Right cardiac atrium (tissue), 5 donors: ENCODE measurements at places on chromosomes 16 and 17. TPM values are rescaled to one million over a fixed set of nuclear protein-coding genes. Genes with fewer than 3 reads are reported as not detected.

DNA sequence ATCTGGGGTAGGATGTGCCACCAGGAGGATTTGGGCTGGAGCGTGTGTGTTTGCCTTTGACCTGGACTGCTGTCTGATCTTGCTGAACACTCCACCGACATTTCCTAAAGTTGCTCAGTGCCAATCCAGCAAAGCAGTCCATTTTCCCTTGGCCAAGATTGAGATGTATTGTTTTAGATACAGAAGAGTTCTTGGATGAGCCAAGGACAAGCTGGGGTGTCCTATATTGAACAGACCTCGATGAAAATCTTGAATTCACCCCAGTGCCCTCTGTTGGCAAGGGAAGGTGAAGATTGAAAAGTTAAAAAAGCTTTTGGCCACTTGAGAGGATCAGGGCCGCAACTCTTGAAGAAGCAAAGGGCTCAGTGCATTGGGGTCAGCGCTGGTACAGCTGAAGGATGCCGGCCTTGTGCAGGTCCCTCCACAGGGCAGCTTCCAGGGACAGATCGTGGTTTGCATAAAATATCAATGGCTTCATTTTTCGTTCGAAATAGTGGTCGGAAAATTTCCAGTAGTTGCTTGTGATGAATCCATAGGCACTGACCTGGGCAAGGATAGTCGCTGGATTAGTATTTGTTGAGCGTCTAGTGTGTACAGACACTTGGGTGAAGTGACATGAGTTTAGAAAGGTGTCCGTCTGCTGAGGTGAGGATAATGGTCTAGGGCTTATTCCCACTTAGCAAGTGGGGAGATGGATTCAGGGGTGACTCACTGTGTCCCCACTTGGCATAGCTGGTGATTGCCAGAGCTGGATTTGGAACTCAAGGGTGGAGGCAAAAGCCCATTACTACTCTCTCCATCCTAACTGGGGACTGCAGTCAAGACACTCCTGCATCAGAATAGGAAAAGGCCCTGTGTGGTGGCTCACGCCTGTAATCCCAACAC, 19.7 kb downstream of the ST6GALNAC2 start:
- DNase-seq: no peak

DNA sequence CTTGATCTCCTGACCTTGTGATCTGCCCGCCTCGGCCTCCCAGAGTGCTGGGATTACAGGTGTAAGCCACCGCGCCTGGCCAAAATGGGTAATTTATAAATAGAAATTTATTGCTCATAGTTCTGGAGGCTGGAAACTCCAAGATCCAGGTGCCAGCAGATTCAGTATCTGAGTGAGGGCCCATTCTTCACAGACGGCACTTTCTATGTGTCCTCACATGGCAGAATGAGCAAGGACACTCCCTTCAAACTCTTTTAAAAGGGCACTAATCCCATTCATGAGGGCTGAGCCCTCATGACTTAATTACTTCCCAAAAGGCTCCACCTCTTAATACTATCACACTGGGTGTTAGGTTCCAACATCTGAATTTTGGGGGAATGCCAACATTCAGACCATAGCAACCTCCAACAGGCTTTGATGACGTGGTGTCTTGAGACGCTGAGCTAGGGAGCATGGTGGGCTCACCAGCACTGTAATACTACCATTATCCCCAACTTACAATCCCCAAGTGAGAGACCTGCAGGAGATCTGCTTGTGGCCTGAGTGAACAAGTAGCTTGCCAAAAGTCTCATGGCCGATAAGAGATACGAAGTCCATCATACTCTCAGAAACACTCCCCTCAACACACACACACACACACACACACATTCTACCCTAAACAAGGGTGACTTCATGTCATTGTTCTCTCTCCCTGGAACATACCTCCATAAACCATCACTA, 8.5 kb downstream of the CMTM4 start:
- DNase-seq: no peak

- peak; percentile 63 for DNase-seq
Observed at GRCh38 chr17:19876529-19877161, 8.9 kb upstream of the ULK2 start.

DNA sequence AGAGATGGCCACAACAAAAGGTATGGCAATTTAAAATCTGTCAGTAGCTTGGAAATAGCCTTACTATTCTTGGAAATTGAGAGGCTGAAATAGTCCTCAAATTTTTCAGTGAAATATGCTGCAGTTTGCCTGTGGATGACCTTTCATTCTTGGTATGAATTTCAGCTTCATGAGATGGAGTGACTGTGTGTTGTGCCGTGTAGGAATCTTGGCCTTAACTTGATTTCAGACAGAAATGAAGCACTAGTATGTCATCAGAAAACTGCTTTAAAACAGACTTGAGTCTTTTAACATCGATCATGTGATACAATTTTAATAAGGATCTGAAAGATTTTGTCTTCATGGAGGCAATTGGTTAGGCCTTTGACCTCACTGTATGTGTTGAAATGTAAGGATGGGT, 247.2 kb downstream of the CNTNAP4 start:
- no peak for DNase-seq

DNA sequence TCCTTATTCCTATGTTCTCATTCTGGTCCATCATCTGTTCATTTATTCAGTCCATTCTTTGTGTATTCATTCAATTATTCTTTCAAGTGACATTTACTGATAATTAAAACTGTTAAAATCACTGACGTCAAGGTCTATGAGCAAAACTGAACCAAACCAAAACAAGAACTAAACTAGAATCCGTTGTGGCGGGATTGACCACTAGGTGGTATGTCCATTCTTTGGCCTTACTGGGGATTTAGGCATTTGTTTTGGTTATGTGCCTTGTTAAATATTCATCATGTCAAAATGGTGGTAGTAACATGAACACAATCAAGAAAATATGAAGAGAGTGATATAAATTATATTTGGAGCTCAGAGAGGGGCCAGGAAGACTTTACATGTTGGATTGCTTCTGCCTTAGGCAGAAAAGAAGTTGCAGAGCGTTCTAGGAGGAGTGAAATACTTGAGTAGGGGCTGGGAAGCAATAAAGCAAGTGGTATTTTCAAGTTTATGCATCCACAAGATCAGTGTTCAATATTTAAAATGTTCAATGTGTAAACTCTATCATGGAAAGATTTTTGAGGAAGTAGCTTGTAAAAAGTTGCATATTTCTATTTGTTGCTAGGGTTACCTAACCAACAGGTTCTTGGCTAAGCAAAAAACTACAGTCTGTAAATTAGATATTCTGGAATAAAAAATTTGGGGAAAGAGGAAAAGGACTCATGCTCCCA, 129.0 kb downstream of the CDH13 start:
- no peak for DNase-seq

DNA sequence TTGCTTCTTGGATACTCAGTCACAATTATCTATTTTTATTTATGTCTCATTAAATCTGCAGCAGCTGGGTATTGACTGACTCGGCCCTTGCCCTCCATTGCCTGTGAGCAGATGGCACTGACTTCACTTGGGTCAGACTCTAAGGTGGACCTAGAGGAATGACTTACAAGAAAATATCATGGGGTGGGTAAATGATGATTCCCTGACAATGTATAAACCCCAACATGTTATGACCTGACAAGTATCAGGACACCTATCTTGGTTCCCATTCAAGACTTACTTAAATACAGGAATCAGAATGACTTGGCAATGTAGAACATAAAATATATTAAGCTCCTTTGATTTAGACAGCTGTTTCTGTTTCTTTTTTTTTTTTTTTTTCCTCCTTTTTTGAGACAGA, 953.5 kb downstream of the CDH11 start:
- no peak for DNase-seq

DNA sequence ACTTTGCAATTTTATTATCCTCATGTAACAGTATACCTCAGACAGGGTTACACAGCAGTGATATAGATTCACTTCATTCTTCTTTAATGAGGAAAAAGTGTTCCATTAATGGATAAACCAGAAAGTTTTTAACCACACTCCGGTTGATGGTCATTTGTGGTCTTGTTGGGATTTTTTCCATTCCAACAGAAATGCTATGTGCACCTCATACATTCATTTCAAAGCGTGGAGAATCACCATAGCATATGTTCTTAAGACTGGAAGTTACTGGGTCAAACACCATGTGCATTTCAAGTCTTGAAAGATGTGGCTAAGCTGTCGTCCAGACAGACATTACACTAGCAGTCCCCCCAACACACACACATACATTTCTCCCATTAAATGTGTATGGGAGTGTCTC, 245.8 kb upstream of the CDH5 start:
- no peak for DNase-seq

GRCh38 chr17:76934561-76935320, 66.5 kb downstream of the MGAT5B start:
- peak; percentile 2 for DNase-seq

DNA sequence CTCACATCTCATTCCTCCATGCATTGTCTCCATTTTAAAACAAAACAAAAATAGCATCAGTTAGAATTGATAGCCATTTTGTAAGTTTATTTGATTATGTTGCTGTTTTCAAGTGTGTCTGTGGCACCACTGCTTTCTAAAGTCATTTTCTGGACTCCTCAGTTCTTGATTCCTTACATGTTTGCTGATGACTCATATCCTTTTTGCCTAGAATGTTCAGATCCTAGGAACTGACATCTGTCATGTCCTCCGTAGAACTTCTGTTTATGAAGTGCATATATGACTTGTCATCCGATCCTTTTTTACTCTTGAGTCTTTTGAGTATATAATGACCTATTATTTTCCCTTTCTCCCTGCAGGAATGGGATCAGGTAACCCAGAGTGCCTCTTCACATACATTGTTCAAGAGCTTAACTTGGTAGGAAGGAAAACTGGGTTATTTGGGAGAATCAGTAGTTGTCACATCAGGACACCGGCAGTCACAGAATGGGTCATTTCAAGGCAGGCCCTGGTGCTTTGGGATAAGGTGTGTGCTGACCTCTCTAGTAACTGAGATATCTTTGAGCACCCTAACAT, 69.2 kb downstream of the MAP2K4 start:
- DNase-seq: no peak

DNA sequence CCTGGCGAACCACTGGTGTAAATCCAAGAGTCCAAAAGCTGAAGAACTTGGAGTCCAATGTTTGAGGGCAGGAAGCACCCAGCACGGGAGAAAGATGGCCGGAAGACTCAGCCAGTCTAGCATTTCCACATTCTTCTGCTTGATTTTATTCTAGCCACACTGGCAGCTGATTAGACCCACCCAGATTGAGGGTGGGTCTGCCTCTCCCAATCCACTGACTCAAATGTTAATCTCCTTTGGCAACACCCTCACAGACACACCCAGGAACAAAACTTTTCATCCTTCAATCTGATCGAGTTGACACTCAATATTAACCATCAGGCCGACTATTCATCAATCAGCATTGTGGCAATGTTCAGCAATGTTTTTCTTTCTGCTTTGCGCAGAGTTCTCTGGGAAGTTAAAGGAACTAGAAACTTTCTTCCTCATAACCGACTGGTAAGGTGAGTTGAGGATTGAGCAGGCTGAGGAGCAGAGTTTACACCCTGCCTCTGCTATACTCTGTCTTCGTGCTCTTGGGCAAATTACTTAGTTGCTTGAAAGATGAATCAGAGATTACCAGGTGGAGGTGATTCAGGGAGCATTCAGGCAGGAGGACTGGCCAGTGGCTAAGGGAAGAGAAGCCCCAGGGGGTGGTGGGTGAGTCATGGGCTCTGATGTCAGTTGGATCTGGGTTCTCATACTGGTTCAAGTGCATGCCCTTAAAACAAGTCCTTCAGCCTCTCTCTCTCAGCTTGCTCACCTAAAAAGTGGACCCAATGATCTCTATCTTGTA, 28.2 kb upstream of the BRD7 start:
- DNase-seq: no peak

DNA sequence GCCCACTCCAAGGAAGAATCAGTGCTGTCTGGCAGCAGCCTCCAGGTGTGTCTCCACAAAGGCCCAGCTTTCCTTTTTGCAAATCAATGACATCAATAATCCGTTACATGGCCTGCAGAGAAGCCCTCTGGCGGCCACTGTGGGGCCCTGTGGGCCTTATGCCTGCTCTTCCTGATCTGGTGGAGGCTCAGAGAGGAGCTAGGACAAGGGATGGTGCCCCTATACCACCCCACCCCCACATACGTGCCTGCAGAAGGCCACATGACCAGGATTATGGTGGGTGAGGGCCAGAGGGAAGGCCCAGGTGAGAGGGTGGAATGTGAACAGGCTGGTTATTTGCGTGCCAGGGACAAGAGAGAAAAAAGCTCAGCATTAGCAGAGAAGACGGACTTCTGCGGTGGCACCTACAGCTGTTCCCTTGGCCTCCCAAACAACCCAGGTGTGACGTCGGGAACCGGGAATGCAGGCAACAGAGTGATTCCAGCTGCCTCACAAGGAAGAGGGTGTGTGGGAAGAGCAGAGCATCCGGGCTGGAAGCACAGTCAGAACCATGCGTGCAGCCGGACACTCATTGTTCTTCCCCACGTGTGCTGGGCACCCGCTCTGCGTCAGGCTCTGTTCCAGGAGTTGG, 22.5 kb downstream of the EIF4A3 start:
- peak; percentile 37 for DNase-seq

GRCh38 chr16:66489385-66489784, 60.5 kb downstream of the TK2 start:
- DNase-seq: no peak

- no peak for DNase-seq
Observed at GRCh38 chr17:17062356-17062755, 20.1 kb downstream of the MPRIP start.

DNA sequence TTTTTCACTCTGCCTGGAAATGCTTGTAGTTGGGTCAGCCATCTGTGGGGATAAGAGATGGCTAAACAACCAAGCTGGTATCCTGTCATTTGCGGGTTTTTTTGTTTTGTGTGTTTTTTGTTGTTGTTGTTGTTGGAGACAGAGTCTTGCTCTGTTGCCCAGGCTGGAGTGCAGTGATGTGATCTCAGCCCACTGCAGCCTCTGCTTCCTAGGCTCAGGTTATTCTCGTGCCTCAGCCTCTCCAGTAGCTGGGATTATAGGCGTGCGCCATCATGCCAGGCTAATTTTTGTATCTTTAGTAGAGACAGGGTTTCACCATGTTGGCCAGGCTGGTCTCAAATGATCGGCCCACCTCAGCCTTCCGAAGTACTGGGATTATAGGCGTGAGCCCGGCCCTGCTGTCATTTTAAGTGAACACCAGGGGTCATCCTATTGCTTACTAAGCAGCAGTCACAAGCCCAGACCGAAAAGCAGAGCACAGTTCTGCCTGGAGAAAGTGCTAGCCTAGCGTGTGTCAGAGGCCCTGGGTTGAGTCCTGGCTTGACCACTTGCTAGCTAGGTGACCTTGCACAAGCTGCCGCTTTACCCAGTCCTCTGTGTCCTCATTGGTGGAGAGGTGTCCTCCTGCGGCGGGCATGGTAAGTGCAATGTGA, 4.6 kb downstream of the SMCR8 start:
- DNase-seq: no peak

DNA sequence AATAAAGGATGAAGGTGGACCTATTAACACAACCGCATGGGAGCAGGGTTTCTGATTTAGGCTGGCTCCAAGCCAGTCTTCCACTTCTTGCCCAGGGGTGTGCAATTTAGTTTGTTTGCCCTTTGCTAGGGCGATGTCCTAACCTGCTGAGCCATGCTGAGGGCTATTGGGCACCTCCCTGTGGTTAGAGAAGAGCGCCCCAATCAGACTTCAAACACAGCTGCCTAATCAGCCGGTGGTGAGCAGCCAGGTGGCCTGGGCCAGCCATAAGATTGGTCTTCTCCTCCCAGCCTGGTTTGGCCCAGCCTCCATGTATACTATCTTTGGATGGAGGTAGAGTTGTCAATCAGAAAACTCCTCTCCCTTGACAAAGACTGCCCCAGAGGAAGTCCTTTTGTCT, 15.7 kb downstream of the TMEM94 start:
- no peak for DNase-seq

GRCh38 chr17:79627766-79628690, 17.2 kb upstream of the RBFOX3 start:
- DNase-seq: peak; percentile 21

Gene PRM1
- polyA plus RNA-seq: not detected

Gene ITGAL
- polyA plus RNA-seq: 0.61 TPM

Gene CTRB1
- 0.27 TPM for polyA plus RNA-seq

Gene CCDC154
- 0.50 TPM for polyA plus RNA-seq

Gene KRTAP4-9
- not detected for polyA plus RNA-seq

Gene RCVRN
- polyA plus RNA-seq: 0.27 TPM
